GM23338 (cell line): ENCODE measurements at places on chromosomes 7 and 10. TPM values are rescaled to one million over a fixed set of nuclear protein-coding genes. Genes with fewer than 3 reads are reported as not detected.

GCK gene
- 7.3 and 9.3 TPM in 2 replicates for total RNA-seq

MBL2 gene
- total RNA-seq = not detected in 2 replicates

C7orf33 gene
- not detected in 2 replicates for total RNA-seq

PRTFDC1 gene
- total RNA-seq = 5.3 and 7.9 TPM in 2 replicates

NRP1 gene
- total RNA-seq = 3.5 and 3.9 TPM in 2 replicates

- DNase-seq = no peak
Observed at GRCh38 chr7:15178065-15178464, 275.5 kb upstream of the DGKB start.

DNA sequence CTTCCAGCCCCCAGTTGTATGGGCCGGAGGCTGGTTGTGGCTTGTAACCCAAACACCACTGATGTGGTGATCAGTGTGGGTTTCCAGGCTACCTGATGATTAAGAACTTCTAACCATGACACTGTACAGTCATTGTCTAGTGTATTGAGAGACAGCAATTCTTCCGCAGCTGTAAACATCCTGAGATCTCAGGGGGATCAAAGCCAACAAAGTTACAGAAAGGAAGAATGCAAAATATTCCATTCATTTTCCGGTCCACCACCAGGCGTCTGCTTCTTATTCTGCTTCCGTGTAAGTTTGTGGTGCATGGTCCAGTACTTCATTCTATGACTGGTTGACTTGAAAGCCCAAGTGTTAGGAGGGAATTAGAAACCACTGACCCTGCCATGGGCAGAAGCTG is 10.3 kb upstream of the GLI3 start:
- DNase-seq = no peak

- DNase-seq = no peak
Observed at GRCh38 chr10:30172673-30173072, 113.3 kb upstream of the JCAD start.

- peak; percentile 76 for DNase-seq
Observed at GRCh38 chr10:59904426-59905065, 1.8 kb downstream of the CCDC6 start.

DNA sequence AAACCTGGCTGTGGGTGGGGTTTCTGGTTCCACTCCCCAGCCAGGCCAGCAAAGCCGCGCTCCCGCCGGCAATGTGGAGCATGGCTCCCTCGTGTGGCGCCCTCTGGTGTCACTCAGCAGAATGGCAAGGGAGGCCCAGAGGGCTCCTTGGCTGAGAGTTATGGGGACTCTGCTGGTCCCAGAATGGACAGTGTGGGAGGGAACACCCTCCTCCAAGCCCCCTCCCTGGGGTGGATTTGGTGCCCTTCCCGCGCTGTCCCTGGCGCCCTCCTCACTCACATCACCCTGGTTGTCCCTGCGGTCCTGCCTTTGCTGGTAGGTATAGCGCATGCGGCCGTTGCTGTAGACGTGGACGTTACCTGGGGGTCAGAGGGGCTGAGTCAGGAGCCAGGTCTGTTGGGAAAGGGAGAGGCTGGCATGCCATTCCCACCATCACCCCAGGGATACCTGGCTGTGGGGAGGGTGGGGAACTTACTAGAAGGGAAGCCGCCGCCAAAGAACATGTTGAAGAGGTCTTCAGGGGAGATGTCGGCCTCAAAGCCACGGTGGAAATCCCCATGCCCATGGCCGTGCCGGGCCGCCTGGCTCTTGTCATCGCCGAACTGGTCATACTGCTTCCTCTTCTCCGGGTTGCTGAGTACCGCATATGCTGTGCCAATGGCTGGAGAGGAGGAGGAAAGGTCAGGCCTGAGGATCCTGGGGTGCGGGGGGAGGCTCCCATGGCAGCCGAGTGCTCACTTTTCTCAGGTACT is 14.0 kb downstream of the DNAJB12 start:
- peak; percentile 86 for DNase-seq

- no peak for DNase-seq
Observed at GRCh38 chr7:107638594-107638993, 22.0 kb upstream of the SLC26A4 start.

DNA sequence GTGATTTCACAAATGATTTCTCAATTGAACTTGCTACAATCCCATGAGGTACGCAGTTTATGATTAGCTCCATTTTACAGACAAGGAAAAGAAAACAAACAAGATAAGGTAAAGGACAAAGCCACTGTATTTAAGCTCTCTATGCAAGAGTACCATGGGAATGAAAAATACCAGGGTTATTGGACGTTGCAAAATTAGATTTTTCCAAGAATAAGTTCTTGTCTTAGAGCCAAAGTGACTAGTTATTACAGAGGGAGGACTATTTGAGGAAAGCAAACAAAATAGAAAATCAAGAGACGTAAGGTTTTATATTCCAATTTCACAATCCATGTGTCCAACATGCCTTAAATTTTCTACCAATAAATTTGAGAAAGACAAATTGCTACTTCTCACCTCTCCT is 97.9 kb upstream of the PTN start:
- DNase-seq = no peak

TLX1 gene
- total RNA-seq = not detected in 2 replicates

CYP2C18 gene
- 0.63 and 0.97 TPM in 2 replicates for total RNA-seq

DNA sequence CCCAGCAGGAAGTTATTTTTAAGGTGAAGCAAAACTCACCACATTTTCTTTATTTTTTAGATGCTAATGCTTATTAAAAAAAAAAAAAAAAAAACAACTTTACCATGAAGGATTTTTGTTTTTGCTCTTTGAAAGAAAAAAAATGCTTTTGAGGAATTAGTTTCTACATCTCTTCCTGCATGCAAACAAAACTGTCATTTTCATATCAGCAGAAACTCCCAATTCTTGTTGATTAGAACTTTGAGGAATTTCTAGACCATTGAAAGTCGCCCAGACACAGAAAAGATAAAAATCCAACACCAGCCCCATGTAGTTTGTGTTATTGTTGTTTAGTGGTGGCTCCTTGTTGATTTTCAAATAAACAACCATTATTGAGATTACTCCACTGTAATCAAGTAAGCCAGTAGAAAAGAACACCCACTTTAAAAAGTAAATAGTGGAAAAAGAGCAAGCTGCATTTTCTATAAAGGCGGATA is 14.3 kb downstream of the SKIDA1 start:
- no peak for DNase-seq

GRCh38 chr10:12529976-12530375 is 180.6 kb downstream of the CAMK1D start:
- DNase-seq = no peak
